ENCODE measurements at places on chromosomes 1 and 21.

GRCh38 chr1:113088972-113089371, 16.0 kb downstream of the LRIG2 start:
- DNase-seq = no peak

DNA sequence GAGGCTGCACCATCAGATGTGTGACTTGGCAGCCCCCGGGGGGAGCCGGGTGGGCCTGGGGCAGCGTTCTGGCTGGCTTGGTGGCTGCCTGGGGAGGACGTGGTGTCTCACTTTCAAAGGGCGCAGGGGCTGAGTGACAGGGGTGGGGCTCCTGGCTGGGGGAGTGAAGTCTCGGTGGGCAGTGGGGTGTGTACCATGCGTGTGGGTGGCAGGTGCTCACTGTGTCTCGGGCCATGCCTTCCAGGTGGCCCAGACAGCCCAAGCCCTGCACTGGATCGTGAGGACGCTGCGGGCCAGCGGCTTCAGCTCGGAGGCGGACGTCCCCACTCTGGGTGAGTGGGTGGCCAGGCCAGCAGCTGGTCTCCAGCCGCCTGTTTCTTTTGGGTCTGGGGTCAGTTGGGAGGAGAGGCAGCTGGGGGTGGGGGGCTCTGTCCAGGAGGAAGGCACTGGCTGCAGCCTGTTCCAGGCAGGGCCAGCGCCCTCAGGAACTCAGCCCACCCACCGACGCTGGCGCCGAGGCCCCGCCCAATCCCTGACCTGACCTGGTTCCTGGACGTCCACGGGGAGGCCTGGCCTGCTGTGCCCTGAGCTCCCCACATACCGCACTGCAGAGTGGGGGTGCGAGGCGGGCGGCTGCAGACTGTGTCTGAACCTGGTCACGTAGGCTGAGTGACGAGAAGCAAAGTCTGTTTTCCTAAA, 30.6 kb upstream of the LRRC3 start:
- DNase-seq = no peak

DNA sequence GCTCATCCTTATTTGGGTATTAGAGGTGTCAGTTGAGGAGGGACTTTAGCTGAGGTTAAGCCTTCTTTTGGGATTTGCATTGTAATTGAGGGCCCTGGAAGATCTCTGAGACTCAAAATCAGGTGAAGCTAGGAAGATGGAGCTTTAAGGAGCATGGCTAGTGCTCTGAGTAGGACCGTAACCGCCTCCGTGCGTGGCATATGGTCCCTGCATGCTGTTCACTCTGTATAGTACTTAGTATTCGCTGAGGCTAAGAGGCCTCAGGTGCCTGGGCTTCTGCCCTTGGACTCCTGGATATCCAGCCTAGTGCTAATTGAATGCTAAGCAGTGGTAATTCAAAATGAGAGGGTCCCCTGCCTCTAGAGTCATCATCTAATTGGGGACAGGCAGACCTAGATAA, 22.5 kb downstream of the NSUN4 start:
- no peak for DNase-seq

GRCh38 chr1:23393706-23394105, 24.1 kb upstream of the ZNF436 start:
- no peak for DNase-seq

DNA sequence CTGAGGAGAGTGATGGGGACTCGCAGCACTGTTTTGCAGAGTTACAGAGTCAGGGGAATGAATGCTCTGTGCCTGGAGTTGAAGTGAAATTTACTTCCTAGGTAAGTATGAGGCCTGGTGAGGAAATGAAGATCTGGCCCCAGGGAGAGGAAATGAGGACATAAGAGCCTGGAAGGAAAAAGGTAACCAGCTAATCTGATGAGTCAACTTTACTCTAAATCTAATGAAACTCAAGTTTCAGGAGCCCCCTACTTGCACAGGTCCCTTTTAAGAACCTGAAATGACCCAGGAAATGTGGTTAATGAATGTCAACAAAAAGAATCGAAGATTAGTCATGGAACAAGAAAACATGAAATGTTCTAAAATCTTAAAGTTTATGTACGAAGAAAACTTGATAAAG, 599.0 kb downstream of the AGBL4 start:
- no peak for DNase-seq

Data from amniotic stem cell (primary cell).